ENCODE measurements at places on chromosomes 12 and 14.

GRCh38 chr12:101793401-101793800 lies 37.4 kb downstream of the GNPTAB start:
- no peak for DNase-seq

- DNase-seq, result no peak
Observed at GRCh38 chr12:116338064-116338846, 60.8 kb upstream of the MED13L start.

DNA sequence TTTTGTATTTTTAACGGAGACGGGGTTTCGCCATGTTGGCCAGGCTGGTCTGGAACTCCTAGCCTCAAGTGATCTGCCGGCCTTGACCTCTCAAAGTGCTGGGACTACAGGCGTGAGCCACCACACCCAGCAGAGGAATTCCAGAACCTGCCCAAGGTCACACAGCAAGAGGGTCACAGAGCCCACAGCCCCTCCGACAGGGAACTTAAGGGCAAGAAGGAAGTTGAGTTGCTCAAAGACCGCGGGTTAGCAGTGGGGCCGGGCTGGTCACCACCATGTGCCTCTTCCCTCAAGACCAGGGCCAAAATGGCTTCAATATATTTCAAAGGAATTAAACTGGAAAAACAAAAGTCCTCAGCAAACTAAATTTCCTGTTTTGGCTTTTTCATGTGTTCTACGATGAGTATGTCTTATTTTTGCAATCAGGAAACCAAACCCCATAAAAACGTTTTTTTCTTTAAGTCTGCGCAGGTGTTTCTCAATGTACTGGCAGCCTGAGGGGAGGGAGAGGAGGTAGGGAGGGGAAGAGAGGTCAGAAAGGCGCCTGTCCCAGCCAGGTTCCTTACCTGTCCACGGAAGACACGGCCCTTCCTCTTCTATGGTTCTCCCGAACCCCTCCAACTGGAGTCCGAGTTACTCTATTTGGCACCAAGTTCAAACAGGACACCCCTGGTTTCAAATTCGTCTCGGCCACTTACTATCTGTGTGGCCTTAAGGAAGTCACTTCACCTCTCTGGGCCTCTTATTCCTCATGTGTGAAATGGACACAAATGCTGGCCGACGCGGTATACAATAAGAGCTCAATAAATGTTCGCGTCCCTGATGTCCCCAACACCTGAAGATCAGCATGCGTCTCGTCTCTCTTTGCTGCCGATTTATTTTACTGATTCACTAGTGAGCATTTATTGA lies 778 bp downstream of the SLC8B1 start:
- DNase-seq, result no peak

- no peak for DNase-seq
Observed at GRCh38 chr12:19912991-19913390, 455.3 kb upstream of the PDE3A start.

DNA sequence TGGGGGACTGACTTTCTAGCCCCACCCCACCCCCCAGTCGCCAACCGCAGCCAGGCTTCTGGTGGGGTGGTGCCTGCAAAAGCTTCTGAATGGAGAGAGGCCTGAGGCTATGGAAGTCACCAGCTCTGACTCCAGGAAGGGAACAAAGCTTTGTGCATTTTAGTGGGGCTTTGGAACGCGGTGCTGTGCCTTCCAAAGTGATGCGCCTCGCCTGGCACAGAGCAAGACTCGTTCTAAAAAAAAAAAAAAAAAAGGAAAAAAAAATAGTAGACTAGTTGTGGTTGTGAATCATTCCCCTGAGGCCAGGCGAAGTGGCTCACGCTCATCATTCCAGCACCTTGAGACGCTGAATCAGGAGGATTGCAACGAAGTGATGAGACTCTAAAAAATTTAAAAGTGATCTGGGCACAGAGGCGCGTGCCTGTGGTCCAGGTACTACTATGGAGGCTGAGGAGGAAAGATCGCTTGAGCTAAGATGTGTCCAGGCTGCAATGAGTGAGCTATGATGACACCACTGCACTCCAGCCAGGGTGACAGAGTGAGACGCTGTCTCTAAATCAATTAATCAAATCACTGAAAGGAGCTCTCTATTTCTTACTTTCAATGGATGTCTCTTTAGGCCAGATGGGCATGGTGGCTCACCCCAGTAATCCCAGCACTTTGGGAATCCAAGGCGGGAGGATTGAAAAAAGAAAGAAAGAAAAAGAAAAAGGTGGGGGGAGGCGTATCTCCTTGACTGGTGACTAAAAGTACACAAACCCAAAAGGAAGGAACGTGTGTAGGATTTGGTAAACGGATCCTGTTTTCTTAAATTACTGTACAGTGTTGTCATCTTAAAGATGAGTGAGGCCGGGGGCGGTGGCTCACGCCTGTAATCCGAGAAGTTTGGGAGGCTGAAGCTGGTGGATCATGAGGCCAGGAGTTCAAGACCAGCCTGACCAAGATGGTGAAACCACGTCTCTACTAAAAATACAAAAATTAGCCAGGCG lies 259.6 kb upstream of the ALG10B start:
- DNase-seq, result no peak

- DNase-seq, result no peak
Observed at GRCh38 chr12:90690120-90690519, 264.9 kb downstream of the CCER1 start.

DNA sequence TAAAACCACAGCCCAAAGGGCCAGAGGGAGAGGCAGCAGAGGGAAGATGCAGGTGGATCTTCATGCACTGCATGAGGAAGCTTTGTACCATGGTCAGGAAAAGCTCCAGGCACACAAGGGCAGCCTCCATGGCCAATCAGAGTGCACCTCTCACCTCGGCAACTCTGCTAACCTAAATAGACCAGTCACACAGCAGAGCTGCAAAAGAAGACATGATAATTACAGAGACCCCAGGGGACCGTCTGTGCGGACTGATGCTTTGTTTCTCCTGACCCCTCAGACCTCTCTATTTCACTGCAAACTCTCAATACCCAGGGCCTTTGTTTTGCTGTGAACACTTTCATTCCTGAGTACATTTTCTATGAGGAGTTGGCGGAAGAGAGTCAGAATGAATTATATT lies 10.7 kb upstream of the TCL1B start:
- DNase-seq, result no peak

DNA sequence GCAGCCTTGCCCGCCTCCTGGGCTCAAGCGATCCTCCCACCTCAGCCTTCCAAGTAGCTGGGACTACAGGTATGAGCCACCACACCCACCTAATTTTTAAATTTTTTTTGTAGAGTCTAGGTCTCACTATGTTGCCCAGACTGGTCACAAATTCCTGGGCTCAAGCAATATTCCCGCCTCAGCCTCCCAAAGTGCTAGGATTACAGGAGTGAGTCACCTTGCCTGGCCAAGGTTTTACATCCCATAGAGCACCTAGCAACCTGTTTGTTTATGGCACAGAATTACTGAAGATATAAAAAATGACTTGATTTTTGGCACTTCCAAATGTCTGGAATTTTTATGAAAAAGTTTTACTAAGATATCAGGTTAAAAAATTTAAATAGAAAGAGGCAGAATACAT lies 16.5 kb downstream of the MYO1A start:
- DNase-seq, result no peak

DNA sequence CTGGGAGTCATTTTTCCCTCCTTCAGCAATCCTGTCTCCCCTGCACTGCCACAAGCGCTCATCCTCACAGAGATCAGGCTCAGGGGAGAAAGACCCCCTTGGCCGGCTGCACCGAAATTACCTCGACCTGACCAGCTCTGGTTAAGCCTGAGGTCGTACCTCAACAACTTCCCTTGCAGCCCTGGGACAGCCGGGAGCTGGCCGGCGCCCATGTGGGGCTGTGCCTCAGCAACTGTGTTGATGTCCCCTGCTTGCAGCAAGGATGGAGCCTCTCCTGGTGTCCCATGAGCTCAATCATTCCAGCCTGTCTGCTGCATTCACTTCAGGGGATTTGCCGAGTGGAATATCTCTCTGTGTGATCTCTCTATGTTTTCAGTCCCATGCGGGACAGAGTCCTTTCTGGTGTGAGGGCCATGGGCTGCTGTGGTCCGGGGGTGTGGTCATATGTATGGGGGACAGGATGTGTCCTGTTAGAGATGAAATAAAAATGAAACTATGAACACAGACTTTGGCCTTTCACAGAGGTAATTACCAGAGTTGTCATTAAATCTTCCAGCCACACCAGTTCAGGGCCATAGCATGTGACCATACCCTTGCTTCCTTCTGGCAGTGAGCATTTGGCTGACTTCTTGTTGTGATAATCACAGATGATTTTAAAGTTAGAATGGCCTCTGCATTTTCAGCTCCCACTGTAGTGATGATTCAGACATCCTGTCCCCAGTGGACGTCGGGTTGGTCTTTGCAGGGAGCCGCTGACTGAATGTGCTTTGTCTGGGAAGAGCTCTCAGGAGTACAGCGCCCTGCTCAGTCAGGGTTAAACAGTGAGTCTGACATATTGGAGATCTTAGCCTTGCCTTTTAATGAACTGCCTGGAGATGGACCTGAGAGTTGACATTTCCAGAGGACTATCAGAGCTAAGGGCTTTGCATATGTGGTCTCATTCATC lies 405.9 kb downstream of the AACS start:
- DNase-seq, result no peak

Measured in germinal center (tissue), 1 donor.